Ureter (tissue), 1 donor: ENCODE measurements at places on chromosomes 11 and 22. TPM values are rescaled to one million over a fixed set of nuclear protein-coding genes. Genes with fewer than 3 reads are reported as not detected.

The CHADL gene
- total RNA-seq, result 8.9 TPM

The FXYD6 gene
- total RNA-seq, result 41.8 TPM

The XNDC1N gene
- total RNA-seq, result 16.6 TPM

The TPBGL gene
- 0.26 TPM for total RNA-seq

The SVIP gene
- 21.0 TPM for total RNA-seq

The FAM180B gene
- total RNA-seq, result 0.29 TPM

The ANO1 gene
- 75.5 TPM for total RNA-seq

The PAAF1 gene
- total RNA-seq, result 24.6 TPM

The JAML gene
- 13.9 TPM for total RNA-seq

The HOATZ gene
- total RNA-seq, result not detected

GRCh38 chr11:67302571-67303131 lies 679 bp upstream of the SSH3 start:
- peak; percentile 59 for DNase-seq

GRCh38 chr11:776561-777287 lies 563 bp downstream of the GATD1 start:
- no peak for DNase-seq

- DNase-seq, result no peak
These were observed at the start of gene LIF for GRCh38 chr22:30245985-30246813. LIF (minus strand) TSS chr22:30246759; CDS start chr22:30246695, 64 bp downstream.

DNA sequence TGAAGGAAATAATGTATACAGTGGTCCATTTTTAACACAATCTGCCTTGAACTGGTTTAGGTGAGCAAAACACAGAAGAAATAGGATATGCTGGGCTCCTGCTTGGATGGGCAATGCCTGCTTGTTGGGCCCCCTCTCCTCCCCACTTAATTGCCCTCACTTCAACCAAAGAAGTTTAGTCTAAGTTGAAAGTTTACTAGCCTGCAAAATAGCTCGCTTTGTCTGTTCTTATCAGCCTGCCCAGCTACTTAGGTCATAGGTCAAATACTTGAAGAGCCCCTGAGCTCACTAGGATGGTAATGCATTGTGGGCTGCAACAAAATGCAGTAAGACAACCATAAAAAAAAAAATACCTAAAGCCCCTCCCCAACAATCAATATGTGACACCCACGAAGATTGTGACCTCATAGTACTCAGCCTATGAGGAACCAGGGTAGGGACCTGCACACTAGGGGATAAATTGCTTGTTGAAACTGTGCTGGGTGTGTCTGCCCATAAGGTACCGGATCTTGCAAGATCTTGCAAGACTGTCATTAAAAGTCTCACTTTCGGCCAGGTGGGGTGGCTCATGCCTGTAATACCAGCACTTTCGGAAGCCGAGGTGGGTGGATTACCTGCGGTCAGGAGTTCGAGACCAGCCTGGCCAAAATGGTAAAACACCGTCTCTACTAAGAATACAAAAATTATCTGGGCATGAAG lies 10.9 kb downstream of the DRICH1 start:
- DNase-seq, result no peak

DNA sequence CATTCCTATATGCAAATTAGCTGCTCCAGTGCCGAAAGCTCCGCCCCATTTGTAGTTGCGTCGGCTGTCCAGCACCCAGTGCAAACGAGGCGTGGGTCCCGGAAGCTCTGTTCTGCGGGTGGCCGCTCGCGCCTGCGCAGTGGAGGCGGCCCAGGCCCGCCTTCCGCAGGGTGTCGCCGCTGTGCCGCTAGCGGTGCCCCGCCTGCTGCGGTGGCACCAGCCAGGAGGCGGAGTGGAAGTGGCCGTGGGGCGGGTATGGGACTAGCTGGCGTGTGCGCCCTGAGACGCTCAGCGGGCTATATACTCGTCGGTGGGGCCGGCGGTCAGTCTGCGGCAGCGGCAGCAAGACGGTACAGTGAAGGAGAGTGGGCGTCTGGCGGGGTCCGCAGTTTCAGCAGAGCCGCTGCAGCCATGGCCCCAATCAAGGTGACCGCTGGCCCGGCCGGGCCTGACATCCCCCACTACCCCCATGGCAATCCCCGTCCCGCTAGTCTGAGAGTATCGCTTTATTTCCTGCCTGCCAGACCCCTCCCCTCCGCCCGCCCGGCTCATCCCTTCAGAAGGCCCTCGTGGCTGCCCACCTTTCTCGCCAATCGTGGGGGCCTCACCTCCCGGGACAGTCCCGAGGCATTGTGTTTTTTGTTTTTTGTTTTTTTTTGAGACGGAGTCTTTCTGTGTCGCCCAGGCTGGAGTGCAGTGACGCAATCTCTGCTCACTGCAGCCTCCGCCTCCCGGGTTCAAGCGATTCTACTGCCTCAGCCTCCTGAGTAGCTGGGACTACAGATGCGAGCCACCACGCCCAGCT lies at the start of gene PRDX5:
Gene PRDX5, plus strand, starts transcription at position 161 of the 805 bp plus-strand sequence. Its CDS starts 95 bp downstream, at position 256.
- peak; percentile 97 for DNase-seq

GRCh38 chr22:19959043-19959586 lies 17.5 kb upstream of the TXNRD2 start:
- peak; percentile 79 for DNase-seq

- DNase-seq, result no peak
These were observed 21.9 kb upstream of the PARVG start for GRCh38 chr22:44158816-44159215.
